SW480 (cell line): ENCODE measurements at places on chromosomes 1 and 21.
A peak's percentile ranks its signal among the peaks of the same experiment; 100 is the strongest.

- no peak for DNase-seq
These were observed 24.8 kb downstream of the CD101 start for GRCh38 chr1:117026361-117026760.

DNA sequence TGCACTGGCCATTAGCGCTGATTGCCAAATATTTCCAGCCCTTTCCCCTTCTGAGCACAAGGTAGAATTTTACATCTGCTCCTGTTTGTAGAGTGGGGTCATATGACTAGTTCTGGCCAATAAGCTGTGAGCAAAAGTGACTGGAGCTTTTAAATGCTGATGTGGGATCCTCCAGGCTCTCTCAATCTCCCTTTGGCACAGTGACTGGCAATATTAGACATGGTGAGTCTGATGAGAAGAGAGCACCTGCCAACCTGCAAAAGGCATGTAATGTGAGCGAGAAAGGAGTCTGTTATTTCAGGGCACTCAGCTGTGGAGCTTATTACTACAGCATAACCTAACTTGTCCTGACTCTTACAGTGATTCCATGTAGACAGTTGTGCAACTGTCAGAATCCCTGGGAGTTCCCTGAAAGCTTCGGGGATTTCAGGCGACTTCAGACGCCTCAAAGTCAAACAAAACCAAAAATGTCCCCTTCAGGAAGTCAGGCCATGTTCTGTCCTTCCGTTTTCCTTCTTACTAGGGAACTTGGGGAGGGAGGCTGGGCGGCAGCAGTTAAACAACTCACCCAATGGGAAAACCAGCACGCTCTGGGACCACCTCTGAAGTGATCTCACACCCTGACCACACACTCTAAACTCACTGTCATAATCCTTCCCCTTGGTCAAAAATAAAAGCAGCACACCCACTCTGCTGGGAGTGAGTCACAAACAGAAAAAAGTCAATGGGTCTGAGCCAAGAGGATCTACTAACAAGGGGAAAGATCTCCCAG, 3.6 kb upstream of the RASSF5 start:
- peak; percentile 93 for DNase-seq

DNA sequence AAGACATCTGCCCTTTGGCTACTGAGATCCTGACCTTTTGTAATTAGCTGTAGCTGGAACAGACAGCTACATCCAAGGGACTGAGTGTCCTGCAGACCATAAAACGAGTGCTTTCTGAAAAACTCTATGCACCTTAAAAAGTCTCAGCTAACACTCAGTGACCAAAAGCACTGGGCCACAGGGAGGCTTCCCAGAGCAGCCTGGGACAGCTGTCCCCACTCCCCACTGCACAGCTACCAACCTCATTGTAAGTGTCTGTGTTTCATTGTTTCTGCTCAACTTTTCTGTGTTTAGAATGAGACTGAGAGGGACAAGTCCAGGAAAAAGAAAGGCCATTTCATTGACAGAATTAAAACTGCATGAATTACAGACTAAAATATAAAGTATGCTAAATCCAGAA, 80.7 kb downstream of the SMYD2 start:
- no peak for DNase-seq

DNA sequence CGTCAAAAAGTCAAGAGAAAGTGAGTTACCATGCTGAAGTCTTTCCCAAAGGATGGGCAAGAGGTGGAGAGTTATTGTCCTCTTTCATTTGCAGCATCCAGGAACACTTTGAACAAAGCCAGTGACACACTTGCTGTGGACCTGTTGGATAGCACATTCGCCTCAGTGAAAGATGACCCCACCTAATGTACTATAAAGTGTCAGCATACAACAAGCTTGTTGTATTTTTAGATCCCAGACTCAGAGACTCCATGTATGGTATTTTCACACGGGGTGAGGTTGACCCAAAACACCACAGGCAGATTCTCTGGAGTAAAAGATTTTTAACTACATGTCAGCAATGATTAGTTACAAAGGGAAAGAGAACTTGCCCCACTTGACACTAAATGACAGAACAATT, 273.8 kb downstream of the PTBP2 start:
- DNase-seq = no peak

GRCh38 chr1:51234721-51235425, 1.2 kb upstream of the RNF11 start:
- peak; percentile 35 for DNase-seq

DNA sequence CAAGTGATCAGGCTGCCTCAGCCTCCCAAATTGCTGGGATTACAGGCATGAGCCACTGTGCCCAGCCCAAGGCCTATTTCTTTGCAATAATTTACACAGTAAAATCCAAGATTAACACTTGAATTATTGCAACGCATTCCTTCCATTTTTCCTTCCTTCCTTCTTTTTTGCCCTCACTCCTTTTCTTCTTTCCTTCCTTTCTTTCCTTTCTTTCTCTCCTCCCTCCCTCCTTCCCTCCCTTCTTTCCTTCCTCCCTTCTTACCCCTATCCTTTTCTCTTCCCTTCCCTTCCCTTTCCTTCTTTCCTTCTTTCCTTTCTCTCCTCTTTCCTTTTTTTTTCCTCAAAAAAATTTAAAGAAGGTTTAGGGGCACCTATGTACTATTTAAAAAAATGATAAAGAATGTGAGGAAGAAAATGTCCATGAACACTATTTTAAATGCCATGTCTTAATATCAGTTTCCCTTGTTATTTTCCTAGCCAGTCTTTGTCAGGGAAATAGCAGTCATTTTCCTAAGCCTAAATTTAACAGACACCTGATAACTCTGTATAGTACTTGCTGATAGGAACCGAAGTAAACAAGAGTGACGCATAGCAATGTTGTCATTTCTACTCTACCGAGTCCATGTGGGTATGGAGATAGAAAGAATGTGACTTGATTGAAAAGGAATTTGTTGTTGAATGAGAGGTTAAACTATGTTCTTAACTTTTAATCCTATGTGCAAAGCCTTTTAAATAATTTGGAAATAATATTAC, 79.8 kb upstream of the HMCN1 start:
- no peak for DNase-seq

DNA sequence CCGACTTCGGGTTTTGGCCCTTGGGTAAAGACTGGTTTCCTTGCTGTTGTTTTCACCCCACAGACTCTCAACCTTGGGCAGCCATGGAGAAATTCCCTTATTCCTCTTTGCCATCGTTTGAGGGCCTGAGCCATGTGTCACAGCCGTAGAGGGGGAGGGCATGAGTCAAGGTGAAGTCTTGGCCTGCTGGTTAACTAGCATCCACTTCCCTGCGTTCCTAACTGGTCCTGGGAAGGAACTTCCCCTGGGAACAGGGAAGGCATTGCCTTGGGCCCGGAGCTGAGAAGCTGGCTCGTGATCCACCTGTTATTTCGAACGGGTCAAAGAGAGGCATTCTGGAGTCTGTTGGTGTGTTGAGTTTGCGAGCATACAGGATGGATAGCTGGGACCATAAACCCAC, 464.9 kb downstream of the CAMTA1 start:
- DNase-seq = no peak

- DNase-seq = peak; percentile 83
These were observed 81.1 kb downstream of the PGM1 start for GRCh38 chr1:63674238-63674864.

DNA sequence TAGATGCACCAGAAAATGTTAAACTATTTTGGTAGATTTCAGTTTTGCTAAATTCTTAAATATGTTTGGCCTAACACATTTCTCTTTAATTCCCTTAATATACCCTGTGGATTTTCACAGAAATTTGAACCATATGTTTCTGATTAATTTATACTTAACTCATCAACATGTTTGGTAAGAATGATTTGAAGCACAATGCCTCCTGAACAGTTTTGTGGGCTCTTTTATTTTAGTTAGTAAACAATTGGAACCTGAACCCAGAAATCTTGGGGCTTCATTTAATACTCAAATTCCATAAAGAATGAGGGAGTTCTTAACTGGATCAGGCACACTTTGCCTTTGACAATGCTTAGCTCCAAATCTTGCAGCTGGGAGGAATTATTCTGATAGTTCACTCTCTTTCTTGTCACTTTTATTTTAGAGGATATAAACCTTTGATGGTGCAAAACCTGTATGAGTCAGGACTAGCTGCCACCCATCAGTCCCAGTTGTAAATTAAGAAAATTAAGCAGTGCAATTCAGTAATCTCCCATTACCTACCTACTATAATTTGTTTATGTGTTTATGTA, 24.6 kb upstream of the LYPLAL1 start:
- no peak for DNase-seq

GRCh38 chr1:89671775-89672488, 39.0 kb downstream of the LRRC8C start:
- DNase-seq = no peak

- DNase-seq = no peak
These were observed 21.1 kb upstream of the TBX15 start for GRCh38 chr1:119009312-119009655.

DNA sequence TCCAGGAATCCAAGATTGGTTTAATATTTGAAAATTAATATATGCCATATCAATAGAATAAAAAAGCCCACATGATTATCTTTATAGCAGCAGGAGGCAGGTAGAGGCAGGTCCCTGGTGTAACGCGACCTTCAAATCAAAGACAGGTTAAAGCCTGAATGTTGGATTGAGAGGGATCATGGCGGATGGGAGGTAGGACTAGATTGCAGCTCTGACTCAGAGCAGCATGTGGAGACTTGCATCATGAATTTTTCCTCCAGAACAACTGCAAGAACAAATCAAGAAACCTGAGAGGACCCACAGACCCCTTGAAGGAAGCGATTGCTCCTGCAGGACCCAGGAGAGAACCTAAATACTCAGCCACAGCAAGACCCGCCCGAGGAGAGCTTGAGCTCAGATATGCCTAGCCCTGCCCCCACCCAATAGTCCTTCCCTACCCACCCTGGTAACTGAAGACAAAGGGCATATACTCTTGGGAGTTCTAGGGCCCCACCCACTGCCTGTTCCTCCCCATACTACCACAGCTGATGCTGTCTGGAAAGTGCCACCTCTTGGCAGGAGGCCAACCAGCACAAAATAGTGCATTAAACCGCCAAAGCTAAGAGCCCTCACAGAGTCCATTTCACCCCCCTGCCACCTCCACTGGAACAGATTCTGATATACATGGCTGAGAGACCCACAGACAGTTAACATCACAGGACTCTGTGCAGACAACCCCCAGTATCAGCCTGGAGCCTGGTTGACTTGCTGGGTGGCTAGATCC, 19.5 kb downstream of the S100B start:
- no peak for DNase-seq

DNA sequence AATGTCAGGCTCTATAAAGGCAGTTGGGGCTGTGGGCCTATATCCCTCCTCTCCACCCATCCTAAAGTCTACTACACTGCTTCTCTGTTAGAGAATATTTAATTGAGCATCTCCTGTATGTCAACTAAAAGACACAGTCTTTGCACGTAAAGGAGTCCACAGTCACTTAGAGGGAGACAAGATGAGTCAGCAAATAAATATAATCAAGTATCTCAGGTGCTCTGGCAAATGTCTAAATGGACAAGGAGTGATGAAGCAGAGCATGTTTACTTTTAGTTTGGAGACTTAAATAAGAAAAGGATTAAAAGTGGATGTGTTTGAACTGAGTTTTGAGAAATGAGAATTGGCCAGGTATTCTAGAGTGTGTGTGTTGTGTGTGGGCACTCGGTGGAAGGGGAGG, 41.8 kb upstream of the RAP1A start:
- no peak for DNase-seq
